Naive B cell (primary cell): ENCODE measurements at places on chromosomes 11 and 22.

GRCh38 chr22:49100316-49100715, 727.4 kb downstream of the BRD1 start:
- no peak for DNase-seq
- no peaks in the 10 kb centered on the region for H3K4me1 ChIP-seq
- no peaks in the 10 kb centered on the region for H3K36me3 ChIP-seq
- peaks cover 24% of the 10 kb centered on the region for H3K27me3 ChIP-seq
- no peak overlapping the region for H3K4me3 ChIP-seq

DNA sequence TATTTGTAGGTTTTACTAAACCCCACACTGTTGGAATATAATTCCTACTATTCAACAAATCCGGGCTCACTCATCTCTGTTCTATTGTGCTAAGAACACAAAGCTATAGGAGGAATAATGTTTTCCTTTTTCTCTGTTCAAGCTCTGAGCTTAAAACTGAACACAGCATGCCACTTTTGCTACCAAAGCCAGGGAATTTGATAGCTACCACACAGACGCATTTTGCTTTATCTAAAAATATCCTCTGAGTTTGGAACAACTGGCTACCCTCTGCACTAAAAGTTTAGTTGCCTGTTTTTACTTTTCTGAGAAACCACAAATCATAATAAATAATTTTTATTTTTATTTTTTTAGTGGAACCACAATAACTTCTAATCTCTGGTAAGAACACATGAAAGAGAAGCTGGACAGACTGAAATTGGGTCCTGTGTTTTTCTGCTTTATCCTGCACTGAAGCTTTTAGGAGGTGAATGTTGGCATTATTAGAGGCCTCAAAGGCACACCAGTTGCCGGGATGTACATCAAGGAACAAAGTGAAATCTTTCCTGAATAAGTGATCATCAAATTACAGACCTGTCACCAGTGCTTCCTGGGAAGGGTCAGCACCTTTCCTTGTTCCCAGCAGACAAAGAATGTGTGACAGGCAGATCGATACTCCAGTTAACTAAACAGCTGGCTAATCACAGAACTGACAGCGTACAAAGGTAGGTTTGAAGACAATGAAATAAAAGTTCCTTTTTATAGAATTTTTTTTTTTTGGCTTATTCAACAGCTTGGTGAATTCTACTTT, 523.2 kb upstream of the TENM4 start:
- H3K27ac ChIP-seq, result no peak overlapping the region
- no peaks in the 10 kb centered on the region for H3K4me1 ChIP-seq
- no peaks in the 10 kb centered on the region for H3K27me3 ChIP-seq
- no peak overlapping the region for H3K4me3 ChIP-seq
- H3K36me3 ChIP-seq, result no peaks in the 10 kb centered on the region

- DNase-seq, result no peak
- peaks cover 11% of the 10 kb centered on the region for H3K27me3 ChIP-seq
- peaks cover 26% of the 10 kb centered on the region for H3K36me3 ChIP-seq
- no peak overlapping the region for H3K27ac ChIP-seq
Measured at GRCh38 chr11:2128130-2128510, 11.1 kb downstream of the IGF2 start.

DNA sequence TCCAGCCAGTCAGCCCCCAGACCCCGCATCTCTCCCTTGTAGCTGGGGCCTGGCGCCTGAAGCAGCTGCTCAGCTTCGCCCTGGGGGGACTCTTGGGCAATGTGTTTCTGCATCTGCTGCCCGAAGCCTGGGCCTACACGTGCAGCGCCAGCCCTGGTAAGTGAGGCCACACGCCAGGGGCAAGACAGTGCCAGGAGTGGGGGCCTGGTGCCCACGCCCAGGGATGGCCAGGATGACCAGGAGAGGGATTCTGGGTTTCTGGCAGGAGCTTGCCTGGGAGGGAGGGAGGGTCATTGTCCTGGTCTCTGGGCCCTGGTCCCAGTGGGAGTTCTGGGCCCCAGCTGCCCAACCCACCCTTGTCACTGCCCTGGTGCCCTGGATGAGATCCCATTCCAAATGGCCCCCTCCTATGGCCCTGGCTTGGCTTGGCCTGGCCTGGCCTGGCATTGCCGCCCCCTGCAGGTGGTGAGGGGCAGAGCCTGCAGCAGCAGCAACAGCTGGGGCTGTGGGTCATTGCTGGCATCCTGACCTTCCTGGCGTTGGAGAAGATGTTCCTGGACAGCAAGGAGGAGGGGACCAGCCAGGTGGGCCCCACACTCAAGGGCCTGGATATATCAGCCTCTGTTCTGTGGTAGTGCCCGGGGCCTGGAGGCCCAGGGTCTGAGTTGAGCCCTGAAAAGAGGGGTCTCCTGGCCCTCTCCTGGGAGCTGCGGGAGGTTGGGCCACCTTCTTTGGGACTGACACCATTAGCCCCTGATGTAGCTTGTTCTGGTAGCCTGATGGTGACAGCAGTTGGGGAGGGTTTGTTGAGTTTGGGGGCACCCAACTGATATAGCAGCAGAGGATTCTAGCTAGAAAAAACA, 3.7 kb downstream of the SLC39A13 start:
- H3K4me3 ChIP-seq, result no peak overlapping the region
- H3K27ac ChIP-seq, result no peak overlapping the region
- peak; percentile 53 for DNase-seq
- H3K27me3 ChIP-seq, result no peaks in the 10 kb centered on the region
- H3K4me1 ChIP-seq, result peaks cover 22% of the 10 kb centered on the region
- no peaks in the 10 kb centered on the region for H3K36me3 ChIP-seq

- H3K4me1 ChIP-seq, result peaks cover 55% of the 10 kb centered on the region
- no peaks in the 10 kb centered on the region for H3K27me3 ChIP-seq
- DNase-seq, result peak; percentile 88
- H3K36me3 ChIP-seq, result no peaks in the 10 kb centered on the region
- no peak overlapping the region for H3K4me3 ChIP-seq
- H3K27ac ChIP-seq, result peak overlapping the region; percentile 97
Measured at GRCh38 chr11:73189315-73189714, 28.8 kb upstream of the P2RY2 start.

- H3K36me3 ChIP-seq, result no peaks in the 10 kb centered on the region
- no peak overlapping the region for H3K27ac ChIP-seq
- H3K4me1 ChIP-seq, result peaks cover 42% of the 10 kb centered on the region
- DNase-seq, result no peak
- no peaks in the 10 kb centered on the region for H3K27me3 ChIP-seq
Measured at GRCh38 chr22:36439481-36440271, 41.8 kb downstream of the TXN2 start.

- no peak overlapping the region for H3K4me3 ChIP-seq
- peaks cover 12% of the 10 kb centered on the region for H3K4me1 ChIP-seq
- no peak overlapping the region for H3K27ac ChIP-seq
- H3K36me3 ChIP-seq, result no peaks in the 10 kb centered on the region
- H3K27me3 ChIP-seq, result no peaks in the 10 kb centered on the region
Measured at GRCh38 chr22:39710380-39711150, 140.0 kb downstream of the CACNA1I start.

DNA sequence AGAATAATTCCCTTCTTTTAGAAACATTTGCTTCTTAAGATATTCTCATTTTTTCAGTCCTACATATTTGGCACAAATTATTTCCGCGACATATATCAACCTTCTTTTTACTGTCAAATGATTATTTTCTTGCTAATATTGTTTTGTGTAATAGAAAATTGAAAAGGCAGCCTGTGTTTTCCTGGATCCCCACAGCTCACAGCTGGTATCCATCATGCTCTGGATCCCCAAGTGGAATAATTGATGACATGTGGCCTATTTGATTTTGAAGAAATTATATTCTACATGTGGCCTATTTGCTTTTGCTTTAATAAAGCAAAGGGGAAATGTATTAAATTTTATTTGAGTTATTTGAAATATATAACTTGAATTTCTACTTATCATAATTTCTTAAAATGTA, 199.4 kb upstream of the LUZP2 start:
- no peak overlapping the region for H3K4me3 ChIP-seq
- H3K36me3 ChIP-seq, result no peaks in the 10 kb centered on the region
- no peak for DNase-seq
- H3K4me1 ChIP-seq, result no peaks in the 10 kb centered on the region
- no peaks in the 10 kb centered on the region for H3K27me3 ChIP-seq

- no peaks in the 10 kb centered on the region for H3K4me1 ChIP-seq
- no peak overlapping the region for H3K27ac ChIP-seq
- peaks cover 12% of the 10 kb centered on the region for H3K27me3 ChIP-seq
- H3K4me3 ChIP-seq, result peak overlapping the region; percentile 48
- no peak for DNase-seq
Measured at GRCh38 chr11:134749040-134749839, 337.2 kb upstream of the B3GAT1 start.

DNA sequence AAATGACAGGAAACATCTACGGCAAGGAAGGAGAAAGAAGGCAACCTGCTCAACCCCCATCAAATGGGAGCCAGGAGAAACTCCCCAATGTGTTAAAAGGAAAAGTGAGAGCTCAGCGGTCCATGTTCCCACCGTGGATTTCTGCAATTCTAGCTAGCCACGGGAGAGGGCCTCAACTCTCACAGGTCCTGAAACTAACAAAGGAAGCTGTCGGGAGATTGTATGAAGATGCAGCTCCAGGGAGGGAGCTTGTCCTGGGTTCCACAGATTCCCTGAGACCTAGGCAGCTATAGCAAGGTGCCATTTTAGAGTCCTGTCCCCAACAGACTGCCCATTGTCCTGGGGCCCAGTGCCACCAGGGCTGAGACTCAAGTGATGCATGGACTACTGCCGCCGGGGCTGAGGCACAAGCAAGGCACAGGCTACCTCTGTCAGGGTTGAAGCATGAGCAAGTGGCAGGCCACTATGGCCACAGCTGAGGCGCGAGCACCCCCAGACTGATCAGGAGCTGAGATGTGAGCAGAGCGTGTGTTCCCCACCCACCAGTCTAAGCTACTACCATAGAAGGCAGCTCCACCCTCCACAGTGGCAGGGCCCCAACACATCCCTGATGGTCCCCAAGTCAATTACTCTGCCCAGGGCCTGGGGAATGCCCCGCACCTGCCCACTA, 31.3 kb downstream of the RSF1 start:
- H3K36me3 ChIP-seq, result peaks cover 33% of the 10 kb centered on the region
- H3K27me3 ChIP-seq, result no peaks in the 10 kb centered on the region
- H3K27ac ChIP-seq, result peak overlapping the region; percentile 37
- no peak overlapping the region for H3K4me3 ChIP-seq
- DNase-seq, result no peak
